ENCODE measurements at places on chromosomes 2 and 18.
A peak's percentile ranks its signal among the peaks of the same experiment; 100 is the strongest.

DNA sequence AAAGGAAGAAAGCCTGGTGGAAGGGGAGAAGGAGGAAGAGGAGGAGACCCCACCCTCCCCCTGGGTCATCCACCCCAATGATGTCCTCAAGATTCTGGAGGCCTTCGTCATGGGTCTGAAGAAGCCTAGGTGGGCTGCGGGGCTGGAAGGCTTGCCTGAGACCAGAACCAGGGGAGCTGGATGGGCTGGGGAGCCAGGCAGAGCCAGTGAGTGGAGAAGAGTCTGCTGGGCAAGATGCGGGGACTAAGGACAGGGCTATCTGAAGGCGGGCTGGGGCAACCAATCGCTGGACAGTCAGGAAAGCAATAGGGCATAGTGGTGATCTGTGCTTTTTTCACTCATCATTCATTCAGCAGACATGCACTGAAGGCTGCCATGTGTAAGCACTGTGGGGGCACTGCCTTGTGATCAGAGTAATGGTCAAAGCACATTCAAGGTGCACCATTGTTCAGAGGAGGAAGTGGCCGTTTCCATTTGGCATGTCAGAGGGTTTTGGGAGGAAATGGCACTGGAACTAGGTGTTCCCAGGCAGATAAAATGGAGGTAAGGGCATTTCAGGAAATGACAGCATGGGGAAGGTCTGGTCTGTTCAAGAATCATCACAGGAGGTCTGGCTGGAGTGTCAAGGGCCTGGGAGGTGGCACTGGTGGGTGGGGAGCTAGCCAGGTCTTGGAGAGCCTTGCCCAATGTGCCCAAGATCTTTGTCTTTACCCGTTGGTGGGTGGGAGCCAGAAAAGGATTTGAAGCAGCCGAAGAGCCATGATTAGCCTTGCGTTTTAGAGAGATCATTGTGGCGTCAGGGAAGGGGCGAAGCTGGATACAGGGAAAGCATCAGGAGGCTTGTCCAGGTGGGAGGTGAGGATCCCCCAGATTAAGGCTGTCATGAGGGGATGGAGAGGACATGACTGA, 24.2 kb downstream of the OTOF start:
- DNase-seq = no peak

GRCh38 chr18:692824-693223, 19.6 kb downstream of the ENOSF1 start:
- no peak for DNase-seq

DNA sequence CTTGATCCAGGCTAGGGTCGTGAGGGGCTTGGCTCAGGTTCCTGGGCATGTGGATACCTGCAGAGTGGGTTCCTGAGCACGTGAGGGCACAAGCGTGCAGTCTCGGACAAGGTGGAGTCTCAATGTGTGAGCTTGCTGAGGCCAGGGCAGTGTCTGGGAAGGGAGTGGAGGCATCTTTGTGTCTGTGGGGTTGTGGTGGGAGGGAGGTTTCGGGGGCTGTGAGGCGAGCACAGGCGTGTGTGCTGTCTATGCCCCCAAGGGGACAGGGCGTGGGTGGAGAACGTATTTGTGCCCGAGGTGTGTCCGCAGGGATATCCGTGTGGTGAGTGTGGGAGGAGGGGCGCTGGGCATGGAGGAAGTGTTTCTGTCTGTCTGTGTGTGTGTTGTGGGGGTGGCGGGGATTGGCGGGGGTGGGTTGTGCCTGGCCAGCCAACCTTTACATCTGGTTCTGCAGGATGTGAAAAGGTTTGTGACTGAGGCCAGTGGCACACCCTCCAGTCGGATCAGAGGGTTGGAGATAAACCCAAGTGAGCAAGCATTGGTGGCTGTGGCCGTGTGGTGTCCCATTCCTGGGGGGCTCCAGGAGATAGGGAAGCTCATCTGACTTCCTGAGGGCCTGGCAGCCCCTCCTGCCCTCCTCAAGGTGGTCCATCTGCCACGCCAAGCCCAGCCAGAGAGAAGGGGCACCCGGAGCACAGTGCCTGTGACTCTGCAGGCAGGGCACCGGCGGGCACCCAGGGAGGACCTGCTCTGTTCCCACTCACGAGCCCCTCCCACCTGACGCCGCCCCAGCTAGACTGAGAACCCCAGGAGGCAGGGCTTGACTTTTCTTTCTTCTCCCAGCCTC, 57.1 kb downstream of the ZFP36L2 start:
- no peak for DNase-seq

DNA sequence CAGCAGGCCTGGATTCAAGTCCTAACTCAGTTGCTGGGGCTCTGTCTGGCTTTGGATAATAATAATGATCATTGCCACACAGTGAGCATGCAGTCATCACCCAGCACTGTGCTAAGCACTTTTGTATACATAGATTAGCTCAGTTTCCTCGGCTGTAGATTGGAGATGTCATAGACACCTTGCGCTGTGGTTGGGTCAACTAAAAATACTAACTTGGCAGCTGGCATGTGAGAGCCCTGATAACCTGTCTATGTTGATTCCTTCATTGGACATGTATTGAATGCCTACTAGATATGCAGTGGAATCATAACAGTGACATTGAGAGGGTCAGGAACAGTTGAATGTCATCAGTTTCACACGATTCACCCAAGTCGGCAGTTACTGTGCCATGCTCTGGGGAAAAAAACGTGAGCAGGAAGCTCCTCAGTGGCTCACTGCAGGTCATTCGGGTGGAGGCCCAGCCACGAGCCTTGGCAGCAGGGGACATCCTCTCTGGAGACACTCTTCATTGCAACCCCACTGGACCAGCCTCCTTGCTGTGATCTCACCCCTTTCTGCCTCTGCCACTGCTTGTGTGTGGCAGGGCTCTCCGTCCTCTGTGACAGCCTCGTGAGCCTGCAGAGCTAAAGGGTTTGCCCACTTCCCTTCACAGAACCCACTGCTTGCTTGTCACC, 85.3 kb downstream of the NPAS2 start:
- DNase-seq = no peak

DNA sequence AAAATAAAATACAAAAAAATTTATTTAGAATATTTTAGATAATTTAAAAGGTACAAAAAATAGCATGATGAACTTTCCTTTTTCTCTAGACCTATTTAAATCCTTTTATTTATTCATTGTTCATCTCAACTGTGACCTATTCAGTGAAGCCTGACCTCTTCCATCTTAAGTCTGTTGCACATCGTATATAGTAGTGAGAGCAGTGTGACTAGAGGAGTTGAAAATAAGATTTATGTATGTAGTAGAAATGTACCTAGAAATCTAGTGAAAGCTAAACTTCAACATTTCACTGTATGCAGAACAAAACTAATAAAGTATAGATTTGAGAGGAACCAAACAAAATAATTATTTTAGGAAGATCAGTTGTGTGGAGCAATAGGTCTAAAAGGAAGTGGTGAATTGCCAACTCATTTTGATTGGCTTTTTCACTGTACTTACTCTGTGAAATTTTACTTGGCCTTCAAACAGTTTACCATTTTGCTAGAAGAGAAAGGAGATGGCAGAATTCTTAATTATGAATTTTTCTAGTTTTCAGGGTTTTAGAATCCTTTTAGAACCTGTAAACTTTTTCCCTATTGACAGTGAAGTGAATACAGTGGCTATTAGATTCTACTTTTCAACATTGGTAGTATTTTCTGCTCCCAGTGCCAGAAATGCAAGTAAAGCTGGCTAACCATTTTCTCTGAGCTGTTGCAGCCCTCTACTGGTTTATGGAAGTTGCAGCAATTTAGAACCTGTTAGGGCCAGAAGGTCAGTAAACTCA, 11.0 kb downstream of the ANKRD12 start:
- DNase-seq = peak; percentile 70

- DNase-seq = no peak
Observed at GRCh38 chr2:174333017-174333371, 1.8 kb upstream of the SP9 start.

- peak; percentile 11 for DNase-seq
Observed at GRCh38 chr2:26982102-26982742, 11.8 kb downstream of the MAPRE3 start.

DNA sequence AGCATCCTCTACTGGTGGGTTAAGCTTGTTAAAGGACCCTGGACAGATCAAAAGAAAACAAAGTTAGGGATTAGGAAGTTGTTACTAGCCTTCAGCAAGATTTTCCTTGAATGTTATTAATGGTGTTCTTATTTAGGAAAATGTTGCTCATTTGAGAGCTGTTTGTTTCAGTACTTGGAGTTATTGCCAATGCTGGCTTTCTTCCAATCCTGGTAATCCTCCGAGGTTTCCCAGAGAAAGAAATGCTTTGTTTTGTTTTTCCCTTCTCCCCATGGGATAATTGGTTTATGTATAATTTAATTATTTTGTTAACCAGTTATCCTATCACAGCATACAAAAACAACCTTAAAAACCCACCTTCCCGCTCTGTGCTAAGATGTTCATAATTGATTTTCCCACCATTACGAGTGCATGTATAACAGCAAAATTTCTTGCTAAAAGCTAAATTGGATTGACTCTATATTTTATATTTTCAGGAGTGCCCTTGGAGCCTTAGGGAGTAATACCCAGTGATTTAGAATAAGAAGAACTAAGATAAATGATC, 79.8 kb downstream of the MGAT5 start:
- no peak for DNase-seq
